ENCODE measurements at places on chromosomes 2 and 18. TPM values are rescaled to one million over a fixed set of nuclear protein-coding genes. Genes with fewer than 3 reads are reported as not detected.

DNA sequence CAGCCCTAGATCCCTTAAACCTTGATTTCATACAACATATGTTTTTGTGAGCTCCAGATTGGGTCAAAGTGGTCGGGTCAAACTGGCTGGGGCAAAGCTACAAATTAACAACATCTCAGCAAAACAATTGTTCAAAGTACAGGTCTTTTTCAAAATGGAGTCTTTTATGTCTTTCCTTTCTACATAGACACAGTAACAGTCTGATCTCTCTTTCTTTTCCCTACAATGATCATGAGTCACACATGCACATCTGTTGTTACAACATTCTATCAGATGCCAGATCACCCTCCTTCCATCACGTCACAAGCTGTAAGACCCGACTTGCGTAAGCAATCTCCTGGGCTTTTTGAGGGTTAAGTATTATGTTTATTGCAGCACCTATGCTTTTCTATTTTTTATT lies 55.1 kb downstream of the RHOB start:
- H3K27me3 ChIP-seq, result peaks cover 19% of the 10 kb centered on the region
- H3K36me3 ChIP-seq, result no peaks in the 10 kb centered on the region
- no peak overlapping the region for H3K27ac ChIP-seq
- DNase-seq, result no peak
- H3K4me3 ChIP-seq, result no peak overlapping the region

DNA sequence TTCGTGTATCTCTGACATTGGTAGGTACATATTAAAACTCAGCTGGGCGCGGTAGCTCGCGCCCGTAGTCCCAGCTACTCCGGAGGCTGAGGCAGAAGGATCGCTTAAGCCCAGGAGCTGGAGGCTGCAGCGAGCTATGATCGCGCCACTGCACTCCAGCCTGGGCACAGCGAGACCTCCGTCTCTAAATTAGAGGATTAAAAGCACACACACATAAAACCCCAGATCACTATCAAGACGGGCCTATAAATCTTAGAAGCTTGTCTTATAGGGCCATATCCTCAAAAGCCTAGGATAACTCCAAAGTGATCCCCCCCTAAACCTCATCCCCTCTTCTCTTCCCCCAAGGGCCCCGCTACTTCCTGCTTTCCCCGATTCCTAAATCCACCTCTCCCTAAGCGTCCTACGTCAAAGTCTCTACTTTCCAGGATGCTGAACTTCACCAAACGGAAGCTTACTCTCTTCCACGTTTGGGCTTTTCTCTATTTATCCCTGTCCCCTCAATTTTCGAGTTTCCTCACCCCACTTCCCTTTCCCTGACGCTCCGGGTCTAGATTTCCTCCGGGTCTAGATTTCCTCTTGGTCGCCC lies 707 bp downstream of the KRCC1 start:
- peaks cover 27% of the 10 kb centered on the region for H3K4me1 ChIP-seq
- peaks cover 1% of the 10 kb centered on the region for H3K36me3 ChIP-seq
- H3K27ac ChIP-seq, result peak overlapping the region; percentile 96
- DNase-seq, result no peak
- H3K27me3 ChIP-seq, result no peaks in the 10 kb centered on the region

DNA sequence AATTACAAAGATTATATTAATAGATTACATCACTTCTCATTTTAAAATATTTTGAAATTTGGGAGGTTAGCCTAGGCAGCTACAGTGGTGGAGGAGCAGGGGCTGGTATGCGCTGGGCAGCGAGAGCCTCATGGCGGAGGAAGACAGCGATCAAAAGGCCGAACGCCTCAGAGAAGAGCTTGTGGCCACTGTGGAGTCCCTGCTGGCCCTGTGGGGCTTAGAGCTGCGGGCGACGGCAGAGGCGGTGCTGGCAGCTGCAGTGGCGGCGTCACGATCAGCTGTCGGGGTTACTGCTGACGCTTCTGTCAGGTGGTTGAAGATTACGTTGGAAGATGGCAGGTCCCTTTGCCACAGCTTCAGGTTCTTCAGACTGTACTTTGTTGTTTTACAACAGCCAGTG lies 87.4 kb downstream of the ROCK2 start:
- H3K4me1 ChIP-seq, result peaks cover 5% of the 10 kb centered on the region
- peaks cover 12% of the 10 kb centered on the region for H3K36me3 ChIP-seq
- DNase-seq, result no peak
- no peak overlapping the region for H3K4me3 ChIP-seq
- H3K27ac ChIP-seq, result no peak overlapping the region

DNA sequence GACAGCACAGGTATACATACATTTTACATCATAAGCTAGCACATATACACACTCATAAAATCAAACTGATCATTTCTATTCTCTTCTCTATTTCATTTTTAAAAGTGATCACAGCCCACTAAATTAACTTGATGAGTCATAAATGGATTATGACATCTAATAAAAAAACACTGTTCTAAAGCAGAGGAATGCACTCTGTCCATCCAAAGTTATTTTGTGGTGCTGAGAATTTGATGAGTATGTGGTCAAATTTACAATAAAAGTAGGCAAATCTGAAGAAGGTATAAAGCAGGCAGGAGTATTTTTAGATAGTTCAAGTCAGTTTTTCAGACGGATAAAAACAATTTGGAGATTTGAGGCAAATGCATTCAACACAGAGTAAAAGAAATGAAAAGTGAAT lies 104.4 kb downstream of the NOL4 start:
- no peak overlapping the region for H3K4me3 ChIP-seq
- peaks cover 25% of the 10 kb centered on the region for H3K4me1 ChIP-seq
- DNase-seq, result no peak
- H3K27me3 ChIP-seq, result no peaks in the 10 kb centered on the region
- H3K36me3 ChIP-seq, result no peaks in the 10 kb centered on the region

DNA sequence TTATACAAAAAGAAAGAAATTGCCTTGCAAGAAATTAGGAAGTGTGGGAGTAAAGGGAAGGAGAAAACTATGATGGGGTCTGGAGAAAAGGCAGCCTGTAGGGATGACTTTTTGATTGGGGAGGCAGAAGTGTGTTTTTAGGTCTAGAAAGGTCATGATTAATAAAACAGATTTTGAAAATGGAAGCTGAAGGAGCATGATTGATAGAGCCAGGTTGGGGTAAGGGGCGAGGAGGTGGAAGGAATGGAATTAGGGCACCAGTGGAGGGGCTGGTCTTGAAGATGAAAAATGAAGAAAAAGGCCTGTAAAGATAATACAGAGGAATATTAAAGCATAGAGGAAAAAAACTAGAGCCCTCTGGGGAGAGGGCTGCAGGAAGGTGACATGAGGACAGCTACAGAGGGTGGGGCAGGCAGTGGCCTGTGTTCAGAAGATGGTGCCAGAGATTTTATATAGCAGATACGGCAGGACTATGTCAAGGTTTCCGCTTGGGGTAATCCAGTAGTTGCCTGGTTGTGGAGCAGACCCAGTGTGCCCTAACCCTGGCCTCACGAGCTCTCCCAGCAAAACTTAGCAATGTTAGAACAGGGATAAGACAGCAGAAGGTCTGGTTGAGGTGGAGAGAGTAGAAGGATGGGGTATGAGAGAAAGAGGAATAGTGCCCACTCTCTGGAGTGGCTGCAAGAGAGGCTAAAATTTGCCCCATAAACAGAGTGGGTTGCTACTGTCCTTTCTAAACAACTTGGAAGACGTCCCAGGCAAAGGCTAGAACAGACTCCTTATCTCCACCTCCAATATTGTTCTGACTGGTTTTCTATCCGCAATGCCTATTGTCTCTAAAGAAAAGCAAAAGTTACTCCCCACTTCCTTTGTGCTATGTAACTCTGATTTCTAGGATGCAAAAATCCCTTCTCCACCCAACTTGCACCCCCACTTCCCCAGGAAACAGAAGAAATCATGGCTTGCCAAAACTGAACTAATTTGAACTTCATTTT lies 287.3 kb downstream of the AGPS start:
- peaks cover 16% of the 10 kb centered on the region for H3K36me3 ChIP-seq
- no peak overlapping the region for H3K27ac ChIP-seq
- peaks cover 44% of the 10 kb centered on the region for H3K4me1 ChIP-seq
- no peak overlapping the region for H3K4me3 ChIP-seq

- no peaks in the 10 kb centered on the region for H3K27me3 ChIP-seq
- H3K36me3 ChIP-seq, result no peaks in the 10 kb centered on the region
- H3K4me1 ChIP-seq, result peaks cover under 1% of the 10 kb centered on the region
- no peak overlapping the region for H3K4me3 ChIP-seq
Observed at GRCh38 chr2:33322612-33323011, 153.8 kb upstream of the RASGRP3 start.

- no peaks in the 10 kb centered on the region for H3K4me1 ChIP-seq
- H3K4me3 ChIP-seq, result no peak overlapping the region
- H3K27ac ChIP-seq, result no peak overlapping the region
- DNase-seq, result no peak
Observed at GRCh38 chr2:29834036-29834540, 87.3 kb downstream of the ALK start.

GRCh38 chr2:202717598-202718310 lies 83.0 kb downstream of the FAM117B start:
- H3K27ac ChIP-seq, result peak overlapping the region; percentile 45
- no peaks in the 10 kb centered on the region for H3K27me3 ChIP-seq
- H3K36me3 ChIP-seq, result peaks cover 21% of the 10 kb centered on the region
- H3K4me1 ChIP-seq, result peaks cover 1% of the 10 kb centered on the region

- no peak overlapping the region for H3K4me3 ChIP-seq
- DNase-seq, result no peak
- no peak overlapping the region for H3K27ac ChIP-seq
- H3K27me3 ChIP-seq, result no peaks in the 10 kb centered on the region
- no peaks in the 10 kb centered on the region for H3K36me3 ChIP-seq
Observed at GRCh38 chr18:68803356-68803755, 5.5 kb downstream of the CCDC102B start.

- no peak overlapping the region for H3K27ac ChIP-seq
- no peaks in the 10 kb centered on the region for H3K27me3 ChIP-seq
- H3K36me3 ChIP-seq, result peaks cover 8% of the 10 kb centered on the region
- no peaks in the 10 kb centered on the region for H3K4me1 ChIP-seq
- no peak overlapping the region for H3K4me3 ChIP-seq
Observed at GRCh38 chr2:148124271-148124670, 103.4 kb downstream of the MBD5 start.

DNA sequence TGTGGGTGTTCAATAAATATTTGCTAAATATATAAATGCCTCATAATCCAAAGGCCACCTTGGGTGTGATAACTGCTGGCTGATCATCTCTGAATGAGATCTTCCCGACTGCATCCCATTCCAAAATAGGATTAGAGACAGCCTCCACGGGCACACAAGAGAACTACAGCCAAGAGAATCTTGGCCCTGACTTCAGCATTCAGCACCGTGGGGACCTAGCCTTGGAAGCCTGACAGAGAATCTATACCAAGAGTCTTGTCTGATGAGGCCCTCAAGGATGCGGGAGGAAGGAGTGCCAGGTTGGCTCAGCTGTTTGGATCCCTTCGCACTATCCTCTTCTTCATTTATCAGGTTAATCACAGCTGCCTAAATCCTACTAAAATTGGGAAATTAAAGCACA lies 85.8 kb downstream of the RBM43 start:
- peaks cover 8% of the 10 kb centered on the region for H3K27me3 ChIP-seq
- no peak overlapping the region for H3K27ac ChIP-seq
- H3K4me1 ChIP-seq, result no peaks in the 10 kb centered on the region
- H3K4me3 ChIP-seq, result no peak overlapping the region
- DNase-seq, result no peak

DNA sequence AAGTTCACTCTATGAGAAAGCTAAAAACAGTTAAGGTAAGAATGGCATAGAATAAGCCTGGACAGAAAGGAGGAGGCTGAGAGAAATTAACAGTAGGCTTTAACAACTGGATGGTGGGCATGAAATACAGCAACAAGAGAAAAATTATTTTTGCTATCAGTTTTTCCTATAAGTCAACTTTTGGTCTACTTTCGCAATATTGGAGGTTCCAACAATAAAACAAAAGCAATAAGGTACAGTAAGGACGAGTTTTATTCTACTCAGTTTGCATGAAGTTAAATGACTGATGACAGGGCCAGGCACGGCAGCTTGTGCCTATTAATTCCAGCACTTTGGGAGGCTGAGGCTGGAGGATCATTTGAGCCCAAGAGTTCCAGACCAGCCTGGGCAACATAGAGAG lies 17.3 kb downstream of the RAB1A start:
- peaks cover 6% of the 10 kb centered on the region for H3K4me1 ChIP-seq
- H3K4me3 ChIP-seq, result no peak overlapping the region
- H3K27me3 ChIP-seq, result no peaks in the 10 kb centered on the region
- peaks cover 8% of the 10 kb centered on the region for H3K36me3 ChIP-seq
- DNase-seq, result no peak
- H3K27ac ChIP-seq, result no peak overlapping the region

DNA sequence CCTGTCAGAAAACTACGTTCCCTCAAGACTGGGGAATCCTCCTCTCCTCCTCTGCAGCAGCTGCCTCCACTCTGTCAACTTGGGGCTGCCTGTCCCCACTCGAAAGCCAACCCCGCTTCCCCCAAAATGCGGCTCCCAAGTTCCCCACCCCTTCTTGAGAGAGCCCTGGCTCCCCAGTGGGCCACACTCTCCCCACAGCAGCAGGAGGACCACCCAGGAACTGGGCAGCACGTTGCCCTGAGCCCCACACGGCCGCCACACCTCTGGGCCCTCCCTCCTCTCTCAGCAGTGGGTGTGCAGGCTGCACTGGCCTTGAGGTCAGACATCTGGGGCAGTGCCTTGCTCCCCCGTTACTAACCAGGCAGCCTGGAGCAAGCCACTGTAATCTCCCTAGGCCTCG lies 9.6 kb upstream of the TEX51 start:
- no peak for DNase-seq
- peaks cover 28% of the 10 kb centered on the region for H3K27me3 ChIP-seq
- peaks cover 2% of the 10 kb centered on the region for H3K4me1 ChIP-seq
- no peak overlapping the region for H3K4me3 ChIP-seq
- H3K36me3 ChIP-seq, result no peaks in the 10 kb centered on the region

GRCh38 chr2:189997016-189997415 lies 65.5 kb downstream of the MSTN start:
- H3K27ac ChIP-seq, result no peak overlapping the region
- no peak overlapping the region for H3K4me3 ChIP-seq
- peaks cover 3% of the 10 kb centered on the region for H3K36me3 ChIP-seq
- no peak for DNase-seq

- DNase-seq, result no peak
- peaks cover 1% of the 10 kb centered on the region for H3K36me3 ChIP-seq
- peaks cover 32% of the 10 kb centered on the region for H3K4me1 ChIP-seq
- H3K27me3 ChIP-seq, result no peaks in the 10 kb centered on the region
- no peak overlapping the region for H3K27ac ChIP-seq
Observed at GRCh38 chr2:108593547-108594098, 59.4 kb downstream of the LIMS1 start.

SH3RF3 gene
- 1.3 TPM for total RNA-seq

GALNT5 gene
- total RNA-seq, result 1.2 TPM

LMAN1 gene
- 78.2 TPM for total RNA-seq

CAPN14 gene
- 0.50 TPM for total RNA-seq

GKN2 gene
- total RNA-seq, result not detected

FAM237A gene
- total RNA-seq, result not detected

COBLL1 gene
- 80.9 TPM for total RNA-seq

AKAIN1 gene
- not detected for total RNA-seq

OSGEPL1 gene
- 12.8 TPM for total RNA-seq

CTDP1 gene
- total RNA-seq, result 24.9 TPM

PLEKHB2 gene
- 38.8 TPM for total RNA-seq

CBLN2 gene
- 0.18 TPM for total RNA-seq
